ENCODE measurements at places on chromosomes 3 and 15.

- no peak for DNase-seq
Observed at GRCh38 chr15:89812011-89812846, 2.4 kb downstream of the ANPEP start.

DNA sequence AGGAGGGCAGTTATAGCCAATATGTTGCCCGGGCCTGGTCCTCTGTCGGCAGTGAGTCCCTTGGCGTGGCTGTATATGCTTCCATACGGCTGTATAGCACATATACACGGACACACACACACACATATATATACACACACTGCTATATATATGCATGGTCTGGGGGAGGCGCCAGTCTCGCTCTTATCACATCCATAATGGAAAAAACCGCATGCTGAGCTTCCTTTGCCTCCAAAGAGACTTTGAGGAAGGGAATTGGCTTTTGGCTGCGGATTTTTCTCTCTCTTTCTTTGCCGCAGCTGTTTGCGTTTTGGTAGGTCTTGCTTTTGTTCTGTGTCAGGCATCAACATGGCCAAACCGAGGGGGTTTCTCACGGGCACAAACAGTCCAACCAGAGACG, 11.3 kb upstream of the TMEM115 start:
- DNase-seq = no peak

DNA sequence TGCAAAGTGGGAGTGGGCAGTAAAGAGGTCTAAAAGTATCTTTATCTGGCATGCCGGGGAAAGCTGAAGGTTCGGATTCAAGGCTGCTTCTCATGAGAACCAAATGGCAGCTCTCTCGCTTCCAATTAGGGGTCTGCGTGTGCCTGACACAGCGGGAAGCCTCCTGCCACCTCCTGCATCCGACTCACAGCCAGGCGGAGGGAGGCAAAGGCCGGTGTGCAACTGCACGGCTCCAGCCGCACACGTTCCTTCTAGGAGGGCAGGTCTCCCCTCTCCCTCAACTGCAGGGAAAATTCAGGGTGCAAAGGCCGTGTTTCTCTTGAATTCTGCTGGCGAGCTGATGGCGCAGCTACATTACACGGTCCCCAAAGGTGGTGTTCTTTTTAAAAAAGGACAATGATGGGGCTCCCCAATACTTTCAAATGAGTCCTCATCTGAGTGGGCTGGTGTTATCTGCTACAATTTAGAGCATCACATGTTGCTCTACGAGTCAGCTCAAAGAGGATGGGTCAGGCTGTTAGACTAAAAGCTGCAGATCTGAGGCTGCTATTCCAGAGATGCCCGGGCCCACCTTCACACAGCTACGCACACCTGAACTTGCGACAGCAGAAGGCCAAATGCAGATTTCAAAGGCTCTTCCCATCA, 226.6 kb downstream of the ADAMTS17 start:
- no peak for DNase-seq

DNA sequence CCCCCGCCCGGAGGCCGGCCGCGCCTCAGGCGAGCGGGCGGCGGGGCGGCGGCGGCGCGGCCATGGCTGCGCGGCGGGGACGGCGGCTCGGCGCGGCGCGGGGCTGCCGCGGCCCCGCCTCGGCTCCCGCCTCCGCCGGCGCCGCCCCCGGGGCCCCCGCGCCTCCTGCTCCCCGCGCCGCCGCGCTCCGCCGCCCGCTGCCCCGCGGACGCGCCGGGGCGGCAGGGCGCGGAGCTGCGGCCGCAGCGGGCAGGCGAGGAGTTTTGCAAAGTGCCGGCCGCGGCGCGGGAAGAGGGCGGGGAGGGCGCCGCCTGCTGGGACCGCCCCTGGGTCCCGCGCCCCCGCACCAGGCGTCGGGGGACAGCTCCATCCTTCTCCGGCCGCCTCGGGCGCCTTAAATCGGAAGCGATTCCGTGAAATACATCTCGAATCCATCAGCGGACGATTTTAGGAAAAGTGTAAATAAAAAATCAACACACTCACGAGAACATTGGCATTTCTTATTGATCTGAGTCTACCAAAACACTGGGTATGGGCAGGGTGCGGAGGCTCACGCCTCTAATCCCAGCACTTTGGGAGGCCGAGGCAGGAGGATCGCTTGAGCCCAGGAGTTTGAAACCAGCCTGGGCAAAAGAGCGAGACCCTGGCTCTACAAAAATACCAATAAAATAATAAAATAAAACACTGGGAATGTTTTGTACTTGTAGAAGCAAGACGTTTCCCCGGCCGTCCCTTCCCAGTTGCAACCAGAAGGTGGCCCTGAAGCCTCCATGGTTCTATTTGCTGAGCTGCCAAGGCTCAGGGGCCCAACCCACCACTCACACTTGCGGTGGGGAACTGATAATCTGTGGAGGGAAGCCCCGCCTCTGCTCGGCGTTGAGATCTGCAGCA, 136.9 kb downstream of the NUP210 start:
- DNase-seq = peak; percentile 62

DNA sequence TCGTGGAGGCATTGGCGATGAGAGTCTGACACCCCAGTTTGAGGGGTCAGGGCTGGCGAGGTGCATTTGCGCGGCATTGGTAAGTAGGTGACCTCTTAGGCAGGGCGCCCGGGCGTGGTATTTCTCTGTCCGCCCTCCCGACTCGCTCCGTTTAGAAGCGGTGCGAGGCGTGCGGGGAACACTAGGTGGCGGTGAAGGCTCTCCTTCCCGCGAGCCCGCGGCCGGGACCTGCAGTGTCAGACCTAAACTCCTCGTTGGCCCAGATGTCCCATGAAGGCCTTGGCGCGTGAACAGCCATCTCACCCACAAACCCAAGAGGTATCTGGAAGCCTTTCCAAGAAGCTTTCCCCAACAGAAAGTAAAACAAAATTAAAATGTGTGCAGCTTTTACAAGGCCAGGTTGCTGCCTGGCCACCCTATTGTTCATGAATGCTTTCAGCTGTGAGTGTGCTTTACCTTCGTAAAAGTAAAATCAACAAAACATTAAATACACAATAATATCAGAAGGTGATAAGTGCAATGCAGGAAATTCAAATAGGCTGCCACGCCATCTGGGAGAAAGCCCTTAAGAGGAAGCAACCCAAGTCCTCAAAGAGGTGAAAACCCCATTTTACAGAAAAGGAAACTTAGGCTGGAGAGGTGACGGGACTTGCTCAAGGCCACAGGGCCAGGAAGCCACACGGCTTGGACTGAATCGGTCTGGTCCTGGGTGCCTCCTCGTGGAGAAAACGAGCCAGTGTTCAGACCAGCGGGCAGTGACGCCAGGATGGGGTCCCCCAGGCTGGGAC, 120.3 kb downstream of the ETFA start:
- peak; percentile 92 for DNase-seq

DNA sequence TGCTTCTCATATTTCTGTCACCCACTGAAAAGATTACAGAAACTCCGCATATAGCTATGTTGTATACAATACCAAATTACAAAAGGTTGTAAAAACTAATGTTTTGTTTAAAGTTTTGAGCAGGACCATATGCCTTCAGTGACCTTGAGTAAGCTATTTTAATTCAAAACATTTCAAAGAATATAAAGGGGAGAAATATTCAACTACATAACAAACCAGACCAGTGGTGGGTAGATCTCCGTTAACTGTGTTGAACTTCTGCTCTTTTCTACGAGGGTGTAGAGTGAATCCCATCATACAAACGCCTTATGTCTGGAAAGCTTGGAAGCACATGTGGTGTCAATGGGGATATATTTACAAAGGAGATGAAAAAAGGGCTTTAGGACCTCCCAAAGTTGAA, 68.4 kb upstream of the NR2F2 start:
- DNase-seq = no peak

GRCh38 chr3:19229086-19229485, 80.8 kb downstream of the KCNH8 start:
- no peak for DNase-seq

DNA sequence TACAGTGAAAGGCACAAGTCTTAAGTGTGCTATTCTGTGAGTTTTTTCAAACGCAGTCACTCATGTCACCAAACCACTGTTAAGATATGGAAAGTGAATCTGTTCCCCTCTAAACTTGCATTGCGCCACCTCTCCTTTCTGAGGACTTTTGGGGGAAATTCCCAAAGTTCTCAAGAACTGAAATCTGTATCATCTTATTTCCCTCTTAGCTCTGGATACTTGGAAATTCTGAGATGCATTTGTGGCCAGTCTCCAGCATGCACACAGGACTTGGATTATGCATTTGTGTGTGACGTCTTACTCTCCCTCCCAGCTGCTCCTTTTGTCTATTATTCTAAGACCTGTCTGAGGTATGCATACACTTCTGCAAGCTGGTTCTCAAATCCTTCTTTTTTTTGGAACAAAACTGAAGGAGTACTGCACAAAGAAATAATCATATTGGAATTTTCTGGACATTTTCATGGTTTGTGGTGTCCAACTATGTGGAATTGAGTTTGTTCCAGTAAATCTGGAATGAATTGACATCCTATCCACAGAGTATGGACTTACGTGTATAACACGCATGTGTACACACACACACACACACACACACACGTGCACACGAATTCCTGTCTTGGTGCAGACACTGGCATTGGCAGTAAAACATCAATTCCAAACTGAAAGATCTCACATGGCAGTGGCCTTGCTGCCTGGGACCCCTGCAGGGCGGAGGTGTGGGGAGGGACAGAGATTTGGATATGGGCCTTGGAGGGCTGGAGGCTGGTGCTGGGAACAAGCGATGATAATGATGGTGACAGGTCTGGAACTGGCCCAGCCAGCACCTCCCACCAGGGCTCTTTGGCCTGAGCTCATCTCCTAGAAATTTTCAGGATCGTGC, 8.2 kb upstream of the LCTL start:
- no peak for DNase-seq

GRCh38 chr3:124469555-124469954, 260.7 kb upstream of the UMPS start:
- DNase-seq = no peak

DNA sequence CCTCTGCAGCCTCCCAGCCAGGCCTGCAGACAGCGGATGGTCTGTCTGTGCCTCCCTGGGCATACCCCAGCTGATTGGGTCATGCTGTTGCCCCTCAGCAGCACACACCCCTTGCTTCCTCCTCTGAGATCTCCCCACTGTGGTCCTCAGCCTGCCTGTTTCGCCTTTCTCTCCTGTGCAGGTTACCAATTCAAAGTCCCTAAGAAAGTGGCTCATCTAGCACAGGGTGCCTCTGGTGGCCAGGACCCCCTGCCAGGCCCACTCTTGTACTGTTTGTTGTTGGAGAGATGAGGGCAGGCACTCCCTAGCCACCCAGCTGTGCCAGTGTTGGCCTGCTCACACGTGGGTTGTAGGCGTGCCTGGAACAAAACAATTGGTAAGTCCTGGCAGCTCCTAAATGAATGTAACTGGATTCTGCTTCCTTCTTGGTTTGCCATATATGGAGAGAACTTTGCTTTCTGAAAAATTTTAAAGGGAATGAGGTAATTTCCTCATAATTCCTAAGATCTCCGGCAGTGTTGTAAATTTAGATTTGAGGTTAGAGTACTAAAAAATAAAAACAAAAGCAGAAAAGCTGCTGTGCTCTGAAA, 213.2 kb upstream of the IL12A start:
- DNase-seq = no peak

DNA sequence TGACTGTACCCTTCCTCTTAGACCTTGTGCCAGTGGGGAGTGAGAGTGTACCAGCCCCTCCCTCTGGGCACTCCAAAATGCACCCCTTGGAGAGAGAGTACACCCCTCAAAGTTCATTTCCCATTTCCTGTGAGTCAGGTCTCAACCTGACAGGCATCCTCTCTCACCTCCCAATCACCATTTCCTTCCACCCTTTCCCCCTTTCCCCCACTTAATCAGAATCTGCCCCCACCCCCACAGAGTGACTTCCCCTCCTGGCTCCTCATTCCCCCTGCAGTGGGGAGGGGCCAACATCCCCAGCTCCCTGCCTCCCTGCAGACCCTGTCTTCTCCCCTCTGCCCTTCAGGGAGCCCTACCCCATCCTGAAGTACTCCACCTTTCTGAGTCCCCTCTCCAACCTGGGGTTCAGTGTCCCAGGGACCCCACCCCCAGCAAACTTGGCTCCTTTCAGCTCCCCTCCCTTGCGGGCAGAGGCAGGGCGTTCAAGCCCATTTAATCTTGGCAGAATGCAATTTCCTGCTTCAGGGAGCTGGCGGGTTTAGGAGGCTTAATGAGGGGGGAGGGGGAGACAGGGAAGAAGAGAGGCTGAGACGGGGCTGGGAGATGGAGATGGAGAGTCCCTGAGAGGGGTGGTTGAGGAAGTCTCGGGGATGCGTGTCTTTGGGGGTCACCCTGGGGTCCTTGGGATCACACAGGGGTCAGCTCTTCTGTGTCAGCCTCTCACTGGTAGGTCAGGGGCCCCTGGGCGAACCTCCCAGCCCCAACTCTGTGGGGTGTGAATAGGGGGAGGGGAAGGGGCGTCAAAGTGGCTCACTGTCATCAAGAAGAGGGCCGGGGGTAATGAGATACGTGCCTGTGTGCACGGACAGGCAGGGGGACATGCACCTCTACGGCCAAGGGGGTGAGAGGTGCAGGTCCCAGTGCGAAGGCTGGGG, 16.6 kb upstream of the SEMA3F start:
- DNase-seq = no peak

DNA sequence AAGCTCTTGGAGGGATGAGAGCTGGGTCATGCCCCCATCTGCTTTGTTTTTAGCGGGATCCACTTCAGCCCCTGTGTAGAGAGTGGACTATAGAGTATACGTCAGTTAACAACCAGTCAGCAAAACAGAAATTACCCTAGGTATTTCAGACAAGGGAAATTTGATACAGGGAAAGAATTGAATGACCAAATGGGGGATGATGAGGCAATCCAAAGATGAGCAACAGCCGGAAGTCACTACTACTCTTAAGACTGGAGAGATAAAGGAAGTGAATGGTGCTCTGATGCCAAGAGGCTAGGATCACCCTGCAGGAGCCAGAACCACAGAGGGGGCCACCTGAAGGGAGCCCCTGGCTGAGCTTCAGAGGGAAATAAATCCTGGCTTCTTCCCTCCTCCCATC, 1.7 kb upstream of the GPR62 start:
- no peak for DNase-seq

DNA sequence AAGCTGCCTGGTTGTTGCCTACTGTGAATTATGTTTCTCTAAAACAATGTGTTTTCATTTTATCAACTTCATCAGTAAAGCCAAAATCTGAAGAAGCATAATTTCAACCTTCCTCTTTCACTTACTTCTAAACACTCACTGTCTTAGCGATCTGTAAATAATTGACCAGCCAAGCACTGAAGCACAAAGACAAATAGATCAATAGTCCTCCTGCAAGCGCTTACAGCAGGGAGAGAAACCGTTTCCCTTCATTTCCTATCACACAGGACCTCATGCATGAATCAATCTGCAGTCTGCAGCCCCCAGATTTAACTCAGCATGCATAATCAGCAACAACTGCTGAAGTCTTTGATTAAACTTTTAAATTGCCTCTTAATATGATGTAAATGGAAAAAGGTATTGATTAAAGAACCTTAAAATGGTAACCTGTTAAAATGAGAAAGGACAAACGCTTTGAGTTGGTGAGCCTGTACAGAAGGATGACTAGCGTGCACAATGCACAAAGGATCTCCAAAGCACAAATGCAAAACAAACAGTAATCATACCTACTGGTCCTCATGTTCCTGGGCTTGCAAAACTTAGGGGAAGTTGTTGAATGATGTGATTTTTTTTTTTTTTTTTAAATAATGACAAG, 370.2 kb upstream of the ZNF385D start:
- no peak for DNase-seq
